ENCODE measurements at places on chromosomes 6 and 20.

GRCh38 chr6:38166411-38167240, 347.1 kb downstream of the ZFAND3 start:
- DNase-seq, result no peak

GRCh38 chr6:7841781-7842468, 68.7 kb downstream of the TXNDC5 start:
- DNase-seq, result no peak

GRCh38 chr6:160102956-160103824, 18.4 kb upstream of the SLC22A1 start:
- no peak for DNase-seq

- no peak for DNase-seq
Measured at GRCh38 chr6:43990627-43991619, 136.3 kb downstream of the MRPL14 start.

DNA sequence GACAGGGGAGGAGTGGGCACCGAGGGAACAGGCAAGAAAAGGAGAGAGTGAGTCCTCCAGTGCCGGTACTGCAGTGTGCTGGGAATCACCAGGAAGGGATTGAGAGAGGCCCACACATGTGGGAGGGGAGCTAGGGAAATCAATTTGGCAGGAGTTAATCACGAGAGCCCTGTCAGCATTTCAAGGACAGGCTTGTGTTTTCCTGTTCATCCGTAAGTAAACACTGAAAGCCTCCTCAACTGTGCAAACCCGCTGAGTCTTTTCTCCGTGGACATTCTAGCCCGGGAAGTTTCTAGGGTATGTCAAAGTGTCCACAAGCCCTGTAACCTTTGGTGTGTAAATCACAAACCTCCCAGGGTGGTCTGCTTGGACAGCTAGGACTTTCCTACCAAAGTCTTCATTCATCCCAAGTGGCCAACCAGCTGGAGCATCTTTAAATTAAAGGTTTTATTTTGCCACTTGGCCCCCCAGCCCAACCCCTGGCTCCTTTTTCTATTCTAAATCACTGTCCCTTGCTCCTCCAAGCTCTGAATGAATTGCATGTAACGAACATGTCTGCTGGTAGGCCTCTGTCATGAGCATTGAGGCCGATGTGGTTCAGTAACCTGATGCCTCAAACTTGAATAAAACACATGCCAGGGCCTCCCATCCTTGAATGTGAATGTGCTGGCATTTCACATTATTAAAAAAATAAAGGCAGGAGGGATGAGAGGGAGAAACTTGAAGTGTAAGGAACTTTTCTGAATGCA, 149.1 kb downstream of the ZNF217 start:
- no peak for DNase-seq

DNA sequence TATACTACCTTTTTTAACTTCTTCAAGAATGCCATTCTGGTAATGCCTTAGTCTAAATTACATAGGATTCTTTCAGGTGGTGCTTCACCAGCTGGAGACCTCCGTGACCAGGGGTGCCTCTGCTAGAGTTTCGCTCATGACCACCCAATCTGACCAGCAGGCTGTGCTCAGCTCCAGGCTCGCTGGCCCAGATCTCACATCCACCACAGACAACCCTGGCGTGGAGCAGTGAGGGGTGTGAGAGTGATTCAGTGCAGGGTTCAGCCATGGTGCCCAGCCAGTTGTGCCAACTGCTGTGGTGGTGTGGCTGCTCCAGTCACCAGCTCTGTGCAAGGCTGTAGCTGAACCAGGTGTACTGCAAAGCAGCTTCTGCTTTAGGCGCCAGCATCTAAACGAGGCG, 198.6 kb downstream of the MMUT start:
- DNase-seq, result no peak

DNA sequence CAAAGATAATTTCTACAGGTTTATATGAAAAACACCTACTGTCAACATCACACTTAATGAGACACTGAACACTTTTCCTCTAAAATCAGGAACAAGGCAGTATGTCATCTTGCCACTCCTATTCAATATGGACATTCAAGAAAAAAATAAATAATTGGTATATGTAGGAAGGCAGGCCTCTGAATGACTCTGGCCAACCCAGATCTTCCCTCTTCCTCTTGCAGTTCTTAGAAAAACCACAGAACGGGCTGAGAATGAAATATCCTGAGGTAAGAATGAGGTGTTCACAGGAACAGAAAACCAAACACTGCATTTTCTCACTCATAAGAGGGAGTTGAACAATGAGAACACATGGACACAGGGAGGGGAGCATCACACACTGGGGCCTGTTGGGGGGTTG, 1207.2 kb upstream of the CITED2 start:
- DNase-seq, result no peak
